ENCODE measurements at places on chromosomes 2 and 18. TPM values are rescaled to one million over a fixed set of nuclear protein-coding genes. Genes with fewer than 3 reads are reported as not detected.
A peak's percentile ranks its signal among the peaks of the same experiment; 100 is the strongest.

- no peaks in the 10 kb centered on the region for H3K36me3 ChIP-seq
- no peaks in the 10 kb centered on the region for H3K4me1 ChIP-seq
Observed at GRCh38 chr18:48605408-48605845, 66.6 kb downstream of the CTIF start.

FABP1 gene
- not detected for total RNA-seq

GRCh38 chr2:28359222-28360057 lies 33.2 kb upstream of the FOSL2 start:
- peak; percentile 80 for DNase-seq
- H3K4me1 ChIP-seq, result peaks cover 53% of the 10 kb centered on the region
- H3K27ac ChIP-seq, result peak overlapping the region; percentile 85
- H3K27me3 ChIP-seq, result peaks cover 19% of the 10 kb centered on the region
- H3K36me3 ChIP-seq, result peaks cover 2% of the 10 kb centered on the region
- peak overlapping the region; percentile 68 for H3K4me3 ChIP-seq

IL1RL1 gene
- total RNA-seq, result 0.18 TPM

PROKR1 gene
- total RNA-seq, result 0.52 TPM

GRCh38 chr18:23115683-23116096 lies 19.6 kb upstream of the CABLES1 start:
- no peak overlapping the region for H3K4me3 ChIP-seq
- no peak overlapping the region for H3K27ac ChIP-seq
- peaks cover 13% of the 10 kb centered on the region for H3K4me1 ChIP-seq
- no peaks in the 10 kb centered on the region for H3K36me3 ChIP-seq

- no peaks in the 10 kb centered on the region for H3K36me3 ChIP-seq
- H3K27ac ChIP-seq, result no peak overlapping the region
- H3K4me3 ChIP-seq, result no peak overlapping the region
- H3K4me1 ChIP-seq, result no peaks in the 10 kb centered on the region
- DNase-seq, result no peak
Observed at GRCh38 chr2:187916799-187917198, 362.6 kb upstream of the TFPI start.

FOXD4L1 gene
- total RNA-seq, result 0.18 TPM

GRCh38 chr2:235497096-235497495 lies 3.3 kb downstream of the AGAP1 start:
- H3K36me3 ChIP-seq, result no peaks in the 10 kb centered on the region
- peaks cover 81% of the 10 kb centered on the region for H3K27me3 ChIP-seq
- H3K4me1 ChIP-seq, result peaks cover 18% of the 10 kb centered on the region
- no peak for DNase-seq

FIGN gene
- not detected for total RNA-seq

DNA sequence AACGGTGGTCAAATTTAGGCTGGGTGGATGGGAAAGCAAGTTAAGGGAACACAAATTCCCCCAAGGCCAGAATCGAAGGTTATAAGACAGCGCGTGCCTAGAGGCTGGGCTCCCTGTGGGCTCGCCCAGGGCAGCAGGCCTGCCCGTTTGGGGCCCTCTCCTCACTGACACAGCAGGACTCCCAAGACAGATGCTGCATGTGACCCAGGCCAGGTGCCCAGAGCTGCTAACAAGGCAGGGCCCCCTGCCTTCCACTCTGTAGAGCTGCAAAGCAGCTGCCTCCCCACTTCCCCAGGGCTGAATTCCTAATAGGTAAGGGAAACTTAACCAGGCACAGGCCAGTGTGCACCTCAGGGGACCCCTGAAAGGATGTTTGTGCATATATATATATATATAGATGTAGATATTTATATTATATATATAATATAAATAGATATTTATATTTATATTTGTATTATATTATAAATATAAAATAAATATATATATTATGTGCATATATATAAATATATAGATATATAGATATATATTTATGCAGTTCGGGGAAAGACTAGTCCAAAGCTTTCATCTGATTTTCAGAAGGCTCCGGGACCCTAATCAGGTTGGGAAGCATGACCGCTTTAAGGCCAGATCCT lies 43.7 kb downstream of the TMEM37 start:
- no peaks in the 10 kb centered on the region for H3K36me3 ChIP-seq
- no peaks in the 10 kb centered on the region for H3K4me1 ChIP-seq
- H3K27me3 ChIP-seq, result peaks cover 8% of the 10 kb centered on the region
- no peak overlapping the region for H3K4me3 ChIP-seq

DNA sequence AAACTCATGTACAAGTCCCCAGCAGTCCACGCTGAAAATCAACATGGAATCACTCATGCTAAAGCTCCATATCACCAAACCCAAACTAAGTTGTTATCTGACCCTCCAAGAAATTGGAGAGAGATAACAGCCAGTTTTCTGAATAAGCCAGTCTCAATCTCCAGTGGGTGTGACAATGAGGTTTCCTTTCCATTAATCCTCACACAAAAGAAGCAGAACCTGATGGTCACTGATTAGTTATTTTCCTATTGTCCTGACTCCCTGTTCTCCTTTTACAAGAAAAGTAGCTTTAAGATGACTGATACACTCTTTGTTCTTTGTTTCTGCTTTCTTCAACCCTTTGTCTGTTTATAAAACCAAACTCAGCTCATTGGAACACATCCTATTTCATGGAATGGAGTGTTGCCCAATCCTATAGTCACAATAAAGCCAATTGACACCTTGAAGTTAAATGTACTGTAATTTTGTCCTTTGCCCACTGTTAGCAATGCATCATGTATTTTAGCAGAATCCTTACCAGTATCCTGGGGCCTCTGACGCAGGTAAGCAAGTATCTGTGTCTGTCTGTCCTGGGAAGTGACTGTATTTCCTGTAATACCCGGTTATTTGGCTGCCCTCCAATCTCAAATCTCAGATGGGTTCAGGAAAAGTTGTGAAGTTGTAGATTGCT lies 30.6 kb upstream of the SH3RF3 start:
- H3K27me3 ChIP-seq, result no peaks in the 10 kb centered on the region
- H3K27ac ChIP-seq, result no peak overlapping the region
- H3K4me1 ChIP-seq, result peaks cover 20% of the 10 kb centered on the region
- no peak for DNase-seq

- no peak for DNase-seq
- H3K4me1 ChIP-seq, result peaks cover 33% of the 10 kb centered on the region
- H3K27me3 ChIP-seq, result no peaks in the 10 kb centered on the region
- no peak overlapping the region for H3K4me3 ChIP-seq
Observed at GRCh38 chr2:201436141-201436540, 15.1 kb downstream of the TRAK2 start.

DNA sequence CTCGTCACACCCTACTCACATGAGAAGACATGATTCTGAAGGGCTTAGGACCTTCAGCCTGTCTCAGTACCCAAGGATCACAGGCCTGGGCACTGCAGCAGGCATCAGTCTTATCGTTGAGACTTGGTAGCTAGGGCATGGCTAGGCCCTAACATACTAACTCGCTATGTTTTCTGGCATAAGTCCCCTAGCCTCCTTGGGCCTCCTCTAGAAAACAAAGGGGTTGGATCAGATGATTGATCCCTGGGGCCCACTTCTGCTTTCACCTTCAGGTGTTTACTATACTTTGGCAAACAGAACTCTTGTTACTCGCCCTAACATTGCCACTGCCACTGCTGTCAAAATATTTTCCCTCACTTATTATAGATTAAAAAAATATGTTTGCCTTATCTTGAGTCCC lies 44.2 kb downstream of the VSNL1 start:
- H3K36me3 ChIP-seq, result no peaks in the 10 kb centered on the region
- no peaks in the 10 kb centered on the region for H3K4me1 ChIP-seq
- no peak overlapping the region for H3K4me3 ChIP-seq
- no peak for DNase-seq

GRCh38 chr2:177689623-177690022 lies 297.1 kb downstream of the AGPS start:
- no peak overlapping the region for H3K27ac ChIP-seq
- peaks cover 9% of the 10 kb centered on the region for H3K27me3 ChIP-seq
- no peak overlapping the region for H3K4me3 ChIP-seq
- DNase-seq, result no peak
- no peaks in the 10 kb centered on the region for H3K36me3 ChIP-seq

ANO7 gene
- 3.4 TPM for total RNA-seq

DNA sequence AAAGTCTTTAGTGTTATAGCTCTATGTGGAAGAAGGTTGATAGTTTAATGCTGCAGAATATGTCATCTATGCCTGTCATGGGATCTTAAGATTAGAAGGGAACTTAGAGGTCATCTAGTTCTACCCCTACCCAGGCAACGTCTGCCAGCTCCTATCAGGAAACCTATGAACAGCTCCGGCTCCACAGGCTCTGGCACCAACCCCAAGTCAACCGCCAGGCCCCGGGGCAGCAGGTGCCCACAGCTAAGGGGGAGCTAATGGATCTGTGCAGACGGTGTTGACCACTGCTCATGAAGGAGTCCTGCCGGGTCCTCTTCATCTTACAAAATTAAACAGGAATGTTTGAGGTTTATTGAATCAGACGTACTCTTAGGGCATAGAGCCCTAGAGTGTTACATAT lies 440.8 kb upstream of the KLHL29 start:
- H3K4me3 ChIP-seq, result no peak overlapping the region
- H3K27me3 ChIP-seq, result peaks cover 4% of the 10 kb centered on the region
- DNase-seq, result no peak
- H3K27ac ChIP-seq, result no peak overlapping the region
- H3K36me3 ChIP-seq, result no peaks in the 10 kb centered on the region

DNA sequence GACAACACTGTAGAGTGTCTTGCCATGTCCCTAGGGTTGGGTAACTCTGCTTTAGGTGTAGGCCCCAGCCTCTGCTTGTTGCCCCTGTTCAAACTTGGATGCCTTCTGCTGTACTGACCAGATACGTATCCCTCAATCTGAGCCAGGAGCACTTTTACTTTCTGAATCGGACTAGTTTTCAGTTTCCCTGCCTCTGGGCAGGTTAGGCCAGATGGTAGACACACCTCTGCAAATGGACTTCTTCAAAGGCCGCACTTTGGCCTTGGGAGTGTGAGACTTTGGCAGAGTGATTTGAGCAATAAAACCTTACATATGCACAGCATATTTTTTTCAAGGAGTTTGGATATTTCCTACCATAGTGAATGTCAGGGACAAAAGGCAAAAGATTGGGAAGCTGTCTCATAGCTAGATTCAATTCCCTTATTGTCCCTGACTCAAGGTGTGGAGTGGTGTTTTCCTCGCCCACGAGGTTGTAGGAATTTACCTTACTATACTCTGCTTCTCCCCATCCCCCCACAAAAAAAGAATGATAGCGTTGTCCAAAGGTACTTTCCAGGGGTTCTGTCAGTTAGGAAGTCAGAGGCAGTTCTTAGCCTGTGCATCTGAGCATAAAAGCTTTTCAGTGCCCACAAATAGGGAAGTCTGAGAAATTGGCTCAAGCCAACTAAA lies 15.3 kb upstream of the PARD3B start:
- DNase-seq, result no peak
- H3K27ac ChIP-seq, result no peak overlapping the region
- H3K27me3 ChIP-seq, result no peaks in the 10 kb centered on the region
- no peak overlapping the region for H3K4me3 ChIP-seq
- no peaks in the 10 kb centered on the region for H3K4me1 ChIP-seq

ATOH8 gene
- total RNA-seq, result not detected

AQP12A gene
- total RNA-seq, result not detected

GRCh38 chr2:48817355-48817754 lies 61.8 kb upstream of the LHCGR start:
- no peak overlapping the region for H3K4me3 ChIP-seq
- no peak for DNase-seq
- no peaks in the 10 kb centered on the region for H3K4me1 ChIP-seq
- no peak overlapping the region for H3K27ac ChIP-seq
- H3K36me3 ChIP-seq, result no peaks in the 10 kb centered on the region

DNA sequence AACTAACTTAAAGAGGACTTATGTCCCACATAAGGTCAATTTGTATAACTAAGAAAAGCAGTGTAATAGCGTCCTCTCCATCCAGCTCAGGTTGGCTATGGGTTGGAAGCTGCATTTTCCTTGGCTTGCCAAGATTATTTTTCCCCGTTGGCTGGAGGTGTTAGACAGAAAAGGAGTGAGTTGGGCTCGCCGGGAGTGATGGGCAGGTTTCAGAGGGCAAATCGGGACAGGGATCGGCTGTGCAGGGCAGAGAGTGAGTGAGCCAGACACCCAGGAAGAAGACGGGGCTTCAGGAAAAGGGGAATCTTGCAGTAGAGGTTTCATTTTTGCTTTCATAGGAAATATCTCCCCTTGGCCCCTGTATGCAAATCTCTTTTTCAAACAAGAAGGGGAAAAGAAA lies 41.5 kb upstream of the MAP3K20 start:
- no peaks in the 10 kb centered on the region for H3K36me3 ChIP-seq
- no peak for DNase-seq
- no peaks in the 10 kb centered on the region for H3K27me3 ChIP-seq
- H3K4me1 ChIP-seq, result peaks cover 5% of the 10 kb centered on the region

DNA sequence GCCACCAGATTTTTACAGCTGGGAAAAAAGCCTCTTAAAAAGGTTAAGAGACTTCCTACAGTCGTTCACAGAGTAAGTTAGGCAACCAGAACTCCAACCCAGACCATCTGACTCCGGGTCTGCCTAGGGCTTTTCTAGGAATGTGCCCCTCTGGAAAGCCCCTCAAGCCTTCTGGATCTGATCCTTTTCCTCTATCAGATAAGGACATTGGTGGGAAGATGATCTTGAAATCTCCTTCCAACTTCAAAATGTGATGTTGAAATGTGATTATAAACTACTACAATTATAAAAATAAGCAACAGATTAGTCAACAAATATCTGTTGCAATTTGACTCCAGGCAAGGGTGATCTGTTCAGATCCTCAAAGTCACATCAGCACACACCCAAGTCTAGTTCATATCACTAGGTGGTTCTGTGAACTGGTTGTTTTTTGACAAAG lies 270.4 kb downstream of the ARHGAP15 start:
- H3K36me3 ChIP-seq, result peaks cover 8% of the 10 kb centered on the region
- no peak for DNase-seq
- H3K4me1 ChIP-seq, result peaks cover 25% of the 10 kb centered on the region

RGPD3 gene
- total RNA-seq, result 0.04 TPM

DNA sequence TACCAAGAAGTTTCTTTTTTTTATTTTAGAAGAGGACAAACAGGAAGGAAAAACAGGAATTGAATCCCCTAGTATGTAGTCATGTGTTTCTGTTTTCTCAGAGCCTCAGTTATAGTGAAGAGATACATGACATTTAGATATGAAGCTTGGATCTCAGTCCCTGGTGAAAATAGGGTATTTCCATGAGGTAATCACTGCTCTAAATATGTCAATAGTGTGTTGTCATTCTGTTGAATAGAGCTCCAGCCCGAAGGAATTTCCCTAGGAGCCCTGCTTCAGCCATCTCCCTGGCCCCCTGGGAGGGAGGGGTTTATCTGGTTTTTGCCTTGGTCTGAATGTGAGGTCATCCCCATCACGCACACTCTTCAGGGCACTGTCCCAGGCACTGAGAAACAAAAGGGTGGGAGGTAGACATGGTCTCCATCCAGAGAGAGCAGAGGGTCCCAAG lies 47.1 kb upstream of the REL start:
- H3K27ac ChIP-seq, result peak overlapping the region; percentile 5
- H3K27me3 ChIP-seq, result peaks cover 3% of the 10 kb centered on the region
- peaks cover 2% of the 10 kb centered on the region for H3K36me3 ChIP-seq
- peaks cover 33% of the 10 kb centered on the region for H3K4me1 ChIP-seq
- DNase-seq, result no peak

GALNT5 gene
- total RNA-seq, result not detected

CPO gene
- not detected for total RNA-seq
